Tibial nerve (tissue), 4 donors: ENCODE measurements at places on chromosomes 3 and 15. TPM values are rescaled to one million over a fixed set of nuclear protein-coding genes. Genes with fewer than 3 reads are reported as not detected.

DNA sequence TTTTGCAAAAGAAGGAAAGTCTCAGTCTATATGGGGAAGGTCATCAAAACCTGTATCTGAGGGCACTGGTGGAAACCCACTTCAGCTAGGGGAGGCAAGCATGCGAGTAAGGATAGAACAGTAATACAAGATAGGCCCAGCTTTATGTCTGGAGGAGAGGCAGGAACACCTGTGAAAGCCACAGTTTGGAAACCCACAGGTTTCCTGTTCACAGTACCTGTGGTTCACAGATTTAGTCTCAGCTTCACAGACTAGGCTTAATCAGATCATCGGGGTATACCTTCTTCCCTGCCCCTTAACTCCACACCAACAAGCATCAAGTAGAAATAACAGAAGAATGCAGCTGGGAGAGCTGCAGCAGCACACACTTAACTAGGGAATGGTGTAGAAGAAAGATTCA is 36.2 kb downstream of the C2CD4B start:
- DNase-seq, result no peak

The AMT gene
- 20.8 TPM for total RNA-seq

The ADIPOQ gene
- total RNA-seq, result 70.8 TPM

DNA sequence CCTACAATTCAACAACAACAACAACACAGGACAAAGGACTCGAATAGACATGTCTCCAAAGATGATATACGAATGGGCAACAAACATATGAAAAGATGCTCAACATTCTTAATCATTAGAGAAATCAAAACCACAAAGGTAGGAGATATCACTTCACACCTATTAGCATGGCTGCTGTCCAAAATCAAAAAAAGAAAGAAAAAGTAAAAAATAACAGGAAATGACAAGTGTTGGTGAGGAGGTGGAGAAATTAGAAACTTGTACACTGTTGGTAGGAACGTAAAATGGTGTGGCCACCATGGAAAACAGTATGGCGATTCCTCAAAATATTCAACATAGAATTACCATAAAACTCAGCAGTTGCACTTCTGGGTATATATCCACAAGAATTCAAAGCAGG is 312.3 kb upstream of the STT3B start:
- no peak for DNase-seq

DNA sequence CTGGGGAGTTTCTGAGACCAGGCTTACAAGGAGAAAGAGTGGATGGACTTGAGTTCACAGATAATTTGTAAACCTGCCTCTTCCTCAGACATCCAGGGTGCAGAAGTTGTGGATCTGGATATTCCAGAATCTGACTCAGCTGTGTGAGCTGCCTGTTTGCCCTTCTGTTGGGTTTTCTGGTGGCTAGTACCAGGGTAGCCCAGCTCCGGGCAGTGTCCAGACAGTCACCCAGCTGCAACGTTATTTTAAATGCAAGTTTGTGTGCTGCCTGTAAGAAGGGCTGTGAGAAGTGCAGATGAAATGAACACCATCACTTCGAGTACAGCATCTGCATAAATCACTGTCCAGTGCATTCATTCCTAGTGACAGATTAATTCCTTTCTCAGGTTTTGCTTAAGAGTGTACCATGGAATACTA is 1053.0 kb downstream of the TUSC7 start:
- no peak for DNase-seq

GRCh38 chr3:151044706-151045105 is 40.8 kb upstream of the MED12L start:
- DNase-seq, result no peak

GRCh38 chr15:31279221-31280045 is 47.2 kb upstream of the KLF13 start:
- no peak for DNase-seq

DNA sequence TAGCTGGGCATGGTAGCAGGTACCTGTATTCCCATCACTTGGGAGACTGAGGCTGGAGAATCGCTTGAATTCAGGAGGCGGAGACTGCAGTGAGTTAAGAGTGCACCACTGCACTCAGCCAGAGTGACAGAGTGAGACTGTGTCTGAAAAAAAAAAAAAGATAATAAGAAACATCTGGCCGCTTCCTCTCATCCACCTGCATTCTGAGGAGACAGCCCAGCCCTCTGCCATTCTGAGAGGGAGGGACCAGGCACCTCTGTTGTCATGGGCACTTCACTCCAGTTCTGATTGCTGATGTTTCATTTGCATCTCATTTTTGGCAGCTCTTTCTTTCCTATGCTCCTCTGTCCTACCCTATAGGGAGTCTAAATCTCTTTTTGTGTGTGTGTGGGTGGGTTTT is 36.4 kb upstream of the GSK3B start:
- no peak for DNase-seq

DNA sequence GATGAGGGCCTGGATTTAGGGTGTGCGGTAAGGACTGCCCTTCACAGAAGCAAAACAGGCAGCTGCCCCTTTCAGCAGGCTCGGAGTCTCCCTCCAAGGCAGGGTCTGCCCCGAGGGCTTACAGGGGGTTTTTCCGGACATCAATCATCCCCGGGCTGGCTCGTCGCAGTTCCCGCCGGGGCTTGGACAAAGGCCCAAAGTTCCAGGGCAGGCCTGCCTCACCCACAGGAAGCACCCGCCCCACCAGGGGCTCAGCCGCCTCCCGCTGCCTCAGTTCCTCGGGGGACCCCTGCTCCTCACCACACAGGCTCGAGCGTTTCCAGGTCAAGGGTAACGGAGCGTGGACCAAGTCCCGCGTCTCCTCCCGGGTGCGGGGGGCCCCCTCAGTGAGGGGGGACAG is 27.0 kb downstream of the KIF7 start:
- DNase-seq, result no peak

The KLHL24 gene
- total RNA-seq, result 97.7 TPM

DNA sequence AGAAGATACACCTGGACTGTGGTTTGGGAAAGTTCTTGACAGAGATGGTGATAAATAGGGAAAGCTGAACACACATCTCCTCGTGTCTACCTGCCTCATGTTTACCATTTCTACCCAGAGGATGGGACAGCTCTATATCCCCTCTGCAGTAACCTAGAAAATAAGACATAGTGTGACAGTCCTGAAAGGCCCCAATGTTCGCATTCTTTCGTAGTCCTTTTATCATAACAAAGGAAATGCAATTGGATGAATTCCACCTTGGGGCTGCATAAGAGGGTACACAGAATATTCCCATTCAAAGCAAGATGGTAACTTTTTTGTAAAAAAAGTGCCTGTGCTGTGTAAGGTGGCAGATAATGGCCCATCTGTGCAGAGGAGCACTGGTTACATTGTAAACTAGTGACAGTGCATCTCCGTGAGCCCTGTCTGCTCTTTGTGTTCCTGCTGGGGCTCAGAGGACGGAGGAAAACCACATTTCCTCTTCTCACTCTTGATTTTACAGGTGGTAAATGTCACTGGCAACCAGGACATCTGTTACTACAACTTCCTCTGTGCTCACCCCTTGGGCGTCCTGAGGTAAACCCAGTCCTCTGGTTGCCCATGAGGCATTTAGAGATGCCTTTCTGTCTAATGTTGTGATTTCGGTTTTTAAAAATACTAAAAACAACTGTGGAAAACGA is 74.3 kb downstream of the SIDT1 start:
- no peak for DNase-seq

The GPR62 gene
- 0.87 TPM for total RNA-seq

- no peak for DNase-seq
Observed at GRCh38 chr3:42988097-42988496, 9.0 kb downstream of the GASK1A start.

The PLSCR5 gene
- total RNA-seq, result not detected

DNA sequence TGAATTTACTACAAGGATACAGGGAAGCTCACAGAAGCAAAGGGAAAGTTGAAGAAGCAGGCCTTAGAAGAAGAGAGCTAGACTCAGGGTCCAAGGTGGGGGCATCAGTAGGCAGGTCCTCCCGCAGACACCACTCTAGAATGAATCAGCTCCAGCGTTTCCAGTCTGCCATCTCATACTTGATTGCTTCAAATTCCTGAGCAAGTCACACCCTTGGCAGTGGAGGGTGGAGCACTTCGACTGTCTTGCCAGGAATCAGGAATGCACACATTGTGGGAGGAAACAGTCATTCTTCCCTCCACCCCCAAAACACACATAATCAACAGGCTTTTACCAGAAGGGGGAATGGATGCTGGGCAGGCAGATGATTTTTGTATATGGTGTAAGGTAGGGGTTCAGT is 78.5 kb downstream of the CHCHD6 start:
- DNase-seq, result peak; percentile 17

DNA sequence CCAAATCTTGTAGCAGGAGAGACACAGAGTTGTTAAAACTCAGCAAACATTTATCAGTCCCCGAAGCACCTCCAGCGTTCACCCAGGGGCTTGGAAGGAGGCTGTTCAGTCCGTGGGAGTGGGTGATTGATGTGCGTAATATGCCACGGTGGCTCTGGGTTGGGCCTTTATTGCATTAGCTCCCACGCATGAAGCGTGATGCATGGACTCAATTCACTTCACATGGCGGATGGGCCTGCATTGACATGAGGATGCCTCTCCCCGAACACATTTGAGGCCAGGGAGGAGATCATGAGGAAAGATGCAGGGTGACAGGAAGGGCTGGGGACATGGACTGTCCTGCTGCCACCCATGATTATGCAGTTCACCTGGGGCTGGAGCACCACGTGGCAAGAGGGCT is 126.5 kb downstream of the FAM43A start:
- no peak for DNase-seq

The FBXW12 gene
- total RNA-seq, result not detected

The DAG1 gene
- 127 TPM for total RNA-seq

The GUCA1C gene
- total RNA-seq, result not detected

The TGM4 gene
- total RNA-seq, result not detected

DNA sequence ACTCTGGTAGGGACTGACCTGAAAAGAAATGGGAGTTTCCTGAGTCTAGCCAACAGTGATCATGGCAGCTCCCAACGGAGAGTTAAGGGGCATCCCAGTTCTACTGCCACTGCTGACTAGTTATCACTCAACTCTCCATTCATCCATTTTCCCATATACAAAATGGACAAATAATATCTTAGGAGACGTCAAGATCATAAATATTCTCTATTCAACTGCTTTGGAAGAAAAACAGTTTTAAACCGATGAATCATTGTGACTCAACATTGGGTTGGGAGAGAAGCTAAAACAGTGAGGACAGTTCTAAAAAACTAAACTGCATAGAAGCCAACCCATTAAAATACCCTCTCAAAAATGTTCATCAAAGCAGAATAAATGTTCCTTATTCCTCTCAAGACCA is 57.6 kb upstream of the CHRM5 start:
- DNase-seq, result no peak

DNA sequence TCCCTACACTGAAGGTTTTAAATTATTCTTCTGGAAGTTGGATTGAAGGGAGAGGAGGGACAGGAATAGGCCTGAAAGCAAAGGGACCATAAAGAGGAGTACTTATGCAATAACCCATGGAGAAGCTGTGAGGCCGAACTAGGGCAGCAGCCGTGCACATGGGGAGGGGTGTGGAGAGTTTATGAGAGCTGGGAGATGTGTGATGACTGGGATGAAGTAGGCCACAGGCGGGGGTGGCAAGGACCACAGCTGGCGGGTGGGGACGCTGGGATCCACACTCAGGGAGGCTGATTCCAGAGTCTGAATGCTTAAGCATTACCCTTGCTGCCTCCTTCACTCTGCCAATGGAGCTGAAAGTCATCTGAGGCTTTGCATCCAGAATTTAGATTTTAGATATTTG is 123.8 kb downstream of the ARNT2 start:
- no peak for DNase-seq

DNA sequence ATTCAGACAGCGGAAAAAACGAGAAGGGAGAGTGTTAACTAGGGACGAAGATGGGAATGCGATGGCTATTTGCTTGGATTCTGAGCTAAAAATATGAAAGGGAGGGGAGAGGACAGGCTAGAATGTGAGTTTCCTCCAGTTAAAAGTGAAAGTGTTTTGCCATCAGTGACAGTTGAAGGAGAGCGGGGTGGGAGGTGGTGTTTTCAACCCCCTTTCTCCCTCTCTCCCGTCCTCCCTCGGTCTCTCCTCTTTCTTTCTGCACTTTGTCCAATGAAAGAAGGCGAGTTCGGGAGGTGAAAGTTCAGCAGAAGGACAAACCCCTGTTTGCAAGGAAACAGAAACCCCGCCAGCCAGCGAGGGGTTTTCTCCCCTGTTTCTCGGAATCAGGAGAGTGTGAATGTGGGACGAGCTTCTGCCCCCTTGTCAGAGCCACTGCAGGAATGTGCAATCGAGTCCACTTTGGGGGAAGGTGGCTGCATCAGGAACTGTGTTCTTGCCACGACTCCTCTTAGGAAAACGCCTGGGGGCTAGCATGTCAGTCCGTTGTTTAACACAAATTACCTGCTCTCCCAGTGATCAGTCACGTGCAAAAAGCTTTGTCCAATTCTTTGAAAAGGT is 975 bp upstream of the FOXP1 start:
- DNase-seq, result peak; percentile 49

- no peak for DNase-seq
Observed at GRCh38 chr3:60756241-60757030, 494.8 kb downstream of the FHIT start.

DNA sequence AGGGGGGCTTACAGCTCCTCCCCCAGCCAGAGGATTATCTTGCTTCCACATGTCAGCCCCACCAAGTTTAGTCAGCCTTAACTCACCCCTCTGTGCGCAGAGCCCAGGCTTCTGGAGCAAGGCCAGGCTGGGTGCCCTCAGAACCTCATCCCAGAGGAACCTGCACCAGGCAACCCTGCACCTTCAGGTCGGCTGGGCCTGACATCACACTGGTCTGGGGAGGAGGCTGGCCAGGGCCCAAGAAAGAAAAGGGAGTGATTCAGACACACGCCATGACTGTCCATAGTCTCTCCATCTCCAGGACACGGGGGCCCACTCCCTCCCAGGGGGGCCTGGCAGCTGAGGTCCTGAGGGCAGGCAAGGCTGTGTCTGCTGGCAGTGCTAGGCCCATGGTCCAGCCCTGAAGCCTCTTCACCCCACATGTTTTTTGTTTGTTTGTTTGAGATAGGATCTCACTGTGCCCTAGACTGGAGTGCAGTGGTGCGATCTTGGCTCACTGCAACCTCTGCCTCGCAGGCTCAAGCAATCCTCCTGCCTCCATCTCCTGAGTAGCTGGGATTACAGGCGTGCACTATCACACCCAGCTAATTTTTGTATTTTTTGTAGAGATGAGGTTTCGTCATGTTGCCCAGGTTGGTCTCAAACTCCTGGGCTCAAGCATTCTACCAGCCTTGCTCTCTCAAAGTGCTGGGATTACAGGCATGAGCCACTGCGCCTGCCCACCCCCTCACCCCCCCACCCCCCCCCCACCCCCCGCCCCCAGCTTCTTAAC is 11.1 kb downstream of the TNK2 start:
- no peak for DNase-seq

- DNase-seq, result no peak
Observed at GRCh38 chr3:27279123-27279522, 90.1 kb downstream of the NEK10 start.

DNA sequence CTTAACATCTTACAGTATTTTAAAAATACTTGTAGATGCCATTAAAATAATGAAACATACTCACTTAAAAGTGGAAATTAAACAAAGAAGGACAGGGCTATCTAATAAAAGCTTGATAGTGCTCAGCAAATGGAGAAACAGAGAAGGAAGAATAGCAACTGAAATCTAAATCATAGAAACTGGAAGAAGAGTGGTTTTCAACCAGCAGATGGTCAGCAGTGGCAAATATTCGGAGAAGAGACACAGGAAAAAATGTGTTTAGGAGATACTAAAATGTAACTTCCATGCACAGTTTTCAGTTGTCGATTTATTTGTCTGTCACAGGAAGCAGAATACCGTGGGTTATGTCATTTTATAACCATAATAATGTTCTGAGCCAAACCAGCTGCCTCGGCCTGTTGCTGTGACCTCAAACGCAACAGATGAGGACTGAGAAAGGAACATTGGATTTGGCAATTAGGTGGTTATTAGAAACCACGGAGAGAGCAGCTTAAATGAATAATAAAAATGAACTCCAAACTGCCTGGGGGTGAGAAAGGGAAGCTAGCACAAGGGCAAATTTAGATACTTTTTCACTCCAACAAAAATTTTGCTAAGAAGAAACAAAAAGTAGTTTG is 246.6 kb upstream of the KCNMB2 start:
- no peak for DNase-seq
